ENCODE measurements at places on chromosomes 6 and 20.

GRCh38 chr6:45931232-45931631 is 84.4 kb downstream of the CLIC5 start:
- DNase-seq: no peak

DNA sequence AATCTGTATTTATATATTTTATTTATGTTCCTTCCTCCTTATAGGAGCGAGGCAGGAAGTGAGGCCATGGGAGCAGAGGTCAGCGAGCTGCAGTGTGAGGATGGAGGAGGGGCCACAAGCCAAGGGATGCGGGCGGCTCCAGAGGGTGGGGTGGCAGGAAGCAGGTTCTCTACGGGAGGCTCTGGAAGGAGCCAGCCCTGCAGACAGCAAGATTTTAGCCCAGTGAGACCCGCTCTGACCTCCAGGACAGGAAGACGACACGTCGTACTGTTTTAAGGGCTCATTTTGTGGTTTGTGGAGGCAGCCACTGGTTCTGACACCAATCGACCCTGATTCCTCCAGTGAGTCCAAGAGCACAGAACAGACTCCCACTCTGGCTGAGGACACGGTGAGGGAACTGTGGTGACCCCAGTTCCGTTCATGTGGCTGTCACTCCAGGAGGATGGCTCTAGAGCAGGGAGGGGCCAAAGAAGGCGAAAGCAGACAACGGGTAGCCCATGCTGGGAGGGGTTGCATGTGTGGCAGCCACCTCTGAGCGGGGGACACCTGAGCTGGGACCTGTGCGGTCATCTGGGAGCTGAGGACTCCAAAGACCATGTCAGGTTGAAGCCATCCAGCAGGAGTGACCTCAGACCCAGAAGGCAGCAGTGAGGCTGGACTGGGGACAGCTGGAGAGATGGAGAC is 100.1 kb upstream of the BHLHE23 start:
- no peak for DNase-seq

DNA sequence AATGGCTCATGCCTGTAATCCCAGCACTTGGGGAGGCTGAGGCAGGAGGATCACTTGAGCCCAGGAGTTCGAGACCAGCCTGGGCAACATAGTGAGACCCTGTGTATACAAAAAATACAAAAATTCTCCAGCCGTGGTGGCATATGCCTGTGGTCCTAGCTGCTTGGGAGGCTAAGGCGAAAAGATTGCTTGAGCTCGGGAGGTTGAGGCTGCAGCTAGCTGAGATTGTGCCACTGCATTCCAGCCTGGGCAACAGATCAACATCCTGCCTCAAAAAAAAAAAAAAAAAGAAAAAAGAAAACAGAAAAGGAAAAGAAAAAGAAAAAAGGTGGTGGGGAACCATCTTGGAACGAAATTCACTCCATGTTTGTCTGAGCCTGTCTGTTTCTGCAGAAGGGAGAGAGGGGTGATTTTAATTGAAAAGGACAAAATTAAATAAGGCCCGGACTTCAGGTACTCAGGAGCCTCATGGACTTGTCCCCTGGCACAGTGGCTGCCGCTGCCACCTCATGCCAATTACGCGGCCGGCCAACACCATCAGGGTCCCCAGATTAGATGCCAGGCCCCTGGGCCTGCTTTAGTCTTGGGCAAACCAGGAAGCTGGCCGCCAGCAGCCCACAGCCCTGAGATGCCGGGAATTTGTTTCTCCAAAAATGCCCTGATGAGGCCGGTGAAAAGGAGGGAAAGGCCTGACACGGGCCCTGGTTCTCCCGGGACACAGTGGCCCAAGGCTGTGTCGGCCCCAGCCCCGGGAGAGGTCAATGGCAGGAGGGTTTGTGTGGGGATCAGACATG is 37.8 kb upstream of the STX16 start:
- DNase-seq: no peak

- no peak for DNase-seq
Observed at GRCh38 chr6:129269076-129269475, 386.1 kb downstream of the LAMA2 start.

DNA sequence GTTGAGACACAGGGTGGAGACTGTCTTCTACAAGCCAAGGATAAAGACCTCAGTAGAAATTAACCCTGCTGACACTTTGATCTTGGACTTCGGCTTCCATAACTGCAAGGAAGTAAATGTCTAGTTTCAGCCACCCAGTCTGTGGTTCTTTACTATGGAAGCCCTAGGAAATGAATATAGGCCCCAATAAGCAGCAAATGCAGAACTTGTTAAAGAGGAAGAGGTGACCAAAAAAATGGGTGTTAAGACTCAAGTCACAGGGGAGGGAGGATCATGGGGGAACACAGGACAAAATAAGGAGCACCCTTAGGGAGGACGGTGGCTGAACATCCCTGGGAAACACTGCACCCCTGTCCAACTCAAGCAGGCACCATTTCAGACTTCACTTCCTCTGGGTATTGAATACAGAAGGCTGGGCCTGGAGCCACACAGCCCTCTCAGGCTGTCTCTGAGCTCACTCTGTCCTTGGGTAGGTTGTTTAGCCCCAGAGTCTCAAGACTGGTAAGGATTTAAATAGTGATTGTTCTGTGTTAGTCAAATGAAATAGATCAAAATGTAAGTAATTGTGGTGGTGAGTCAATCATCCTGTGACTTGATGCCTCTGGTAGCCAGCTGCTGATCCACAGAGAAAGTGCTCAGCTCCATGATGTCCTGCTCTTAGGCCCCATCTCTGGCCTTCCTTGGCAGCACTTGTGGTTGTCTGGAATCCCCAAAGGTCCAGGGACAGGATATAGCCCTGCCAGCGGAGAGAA is 30.5 kb upstream of the SIRPD start:
- DNase-seq: no peak

DNA sequence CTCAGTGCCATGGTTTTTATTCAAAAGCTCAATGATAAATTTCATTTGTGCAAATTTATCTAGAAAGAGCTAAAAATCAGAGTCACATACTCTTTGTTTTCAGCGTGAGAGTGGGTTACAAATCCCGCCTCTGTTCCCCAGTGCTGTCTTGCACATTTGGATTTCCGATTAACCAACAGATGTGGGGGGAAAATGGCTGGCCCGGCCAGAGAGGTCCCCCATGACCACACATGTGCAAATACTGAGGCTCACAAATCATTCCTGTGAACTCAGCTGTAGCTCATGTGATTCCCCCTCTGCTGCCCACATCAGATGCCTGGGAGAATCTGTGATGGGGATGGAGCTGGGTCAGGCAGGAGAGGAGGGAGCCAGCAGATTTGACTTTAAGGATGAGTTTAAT is 168.7 kb downstream of the PAX1 start:
- no peak for DNase-seq

GRCh38 chr6:158642097-158642601 is 2.4 kb downstream of the DYNLT1 start:
- no peak for DNase-seq

- no peak for DNase-seq
Observed at GRCh38 chr20:37804584-37805566, 98.1 kb upstream of the VSTM2L start.
